Activated naive CD8-positive, alpha-beta T cell treated with anti-CD3 and anti-CD28 coated beads, Interleukin-2, amount 10 ng/mL, durations not matched to agents 7 days and 5 days (primary cell): ENCODE measurements at places on chromosomes 4 and X. TPM values are rescaled to one million over a fixed set of nuclear protein-coding genes. Genes with fewer than 3 reads are reported as not detected.

The GAGE12H gene
- not detected for total RNA-seq

The SMPX gene
- not detected for total RNA-seq

The ANK2 gene
- total RNA-seq = 1.8 TPM

The CDKL2 gene
- 0.45 TPM for total RNA-seq

The TGIF2LX gene
- total RNA-seq = not detected

The POLN gene
- total RNA-seq = 3.2 TPM

The FGFR3 gene
- 0.14 TPM for total RNA-seq

The GATA1 gene
- not detected for total RNA-seq

The CXXC4 gene
- 0.06 TPM for total RNA-seq

The SORCS2 gene
- not detected for total RNA-seq

The ETFDH gene
- 19.1 TPM for total RNA-seq

The SYTL5 gene
- total RNA-seq = not detected

The PHKA1 gene
- total RNA-seq = 0.47 TPM

The PWWP3B gene
- total RNA-seq = not detected

The CXorf38 gene
- total RNA-seq = 26.6 TPM
